ENCODE measurements at places on chromosomes 16 and 17.

- no peak for DNase-seq
Measured at GRCh38 chr17:34408439-34408838, 45.4 kb upstream of the CCL1 start.

DNA sequence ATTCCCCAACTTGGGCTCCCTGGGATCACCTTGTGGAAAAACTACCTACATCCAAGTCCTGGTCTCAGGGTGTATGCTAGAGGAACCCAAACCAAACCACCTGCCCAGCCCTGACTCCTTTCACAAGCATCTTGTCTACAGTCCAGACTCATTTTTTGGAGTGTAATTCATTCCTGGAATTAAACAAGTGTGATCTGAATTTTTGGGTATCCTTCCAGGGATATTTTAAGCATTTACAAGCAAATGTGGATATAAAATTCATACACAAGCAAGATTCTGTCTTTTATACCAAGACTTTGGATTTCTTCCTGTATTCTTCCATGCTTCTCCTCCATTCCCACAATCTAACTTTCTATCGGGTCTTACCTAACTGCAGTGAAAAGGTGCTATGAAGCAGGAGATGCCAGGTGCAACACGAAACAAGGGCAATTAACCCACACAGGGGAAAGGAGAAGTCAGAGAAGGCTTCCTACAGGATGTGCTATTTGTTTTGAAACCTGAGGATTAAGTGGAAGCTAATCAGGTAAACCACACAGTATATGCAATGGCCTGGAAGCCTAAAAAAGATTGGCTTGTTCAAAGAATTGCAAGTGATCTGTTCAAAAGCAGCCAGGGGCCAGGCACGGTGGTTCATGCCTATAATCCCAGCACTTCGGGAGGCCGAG is 417.2 kb upstream of the C16orf82 start:
- no peak for DNase-seq

- DNase-seq = peak; percentile 91
Measured at GRCh38 chr16:79372503-79373184, 227.9 kb downstream of the MAF start.

GRCh38 chr17:50314456-50315011 is 31.4 kb upstream of the XYLT2 start:
- DNase-seq = no peak

Data from kidney tubule cell (primary cell).